CD8-positive, alpha-beta memory T cell (primary cell): ENCODE measurements at places on chromosomes 12 and 14. TPM values are rescaled to one million over a fixed set of nuclear protein-coding genes. Genes with fewer than 3 reads are reported as not detected.

GRCh38 chr14:106269451-106270204, 743.2 kb downstream of the TMEM121 start:
- no peak for DNase-seq

- no peak for DNase-seq
Measured at GRCh38 chr12:29198901-29199300, 49.8 kb downstream of the FAR2 start.

The TPI1 gene
- total RNA-seq = 1,374 TPM

- no peak for DNase-seq
Measured at GRCh38 chr12:110337912-110338710, 57.1 kb downstream of the ATP2A2 start.

DNA sequence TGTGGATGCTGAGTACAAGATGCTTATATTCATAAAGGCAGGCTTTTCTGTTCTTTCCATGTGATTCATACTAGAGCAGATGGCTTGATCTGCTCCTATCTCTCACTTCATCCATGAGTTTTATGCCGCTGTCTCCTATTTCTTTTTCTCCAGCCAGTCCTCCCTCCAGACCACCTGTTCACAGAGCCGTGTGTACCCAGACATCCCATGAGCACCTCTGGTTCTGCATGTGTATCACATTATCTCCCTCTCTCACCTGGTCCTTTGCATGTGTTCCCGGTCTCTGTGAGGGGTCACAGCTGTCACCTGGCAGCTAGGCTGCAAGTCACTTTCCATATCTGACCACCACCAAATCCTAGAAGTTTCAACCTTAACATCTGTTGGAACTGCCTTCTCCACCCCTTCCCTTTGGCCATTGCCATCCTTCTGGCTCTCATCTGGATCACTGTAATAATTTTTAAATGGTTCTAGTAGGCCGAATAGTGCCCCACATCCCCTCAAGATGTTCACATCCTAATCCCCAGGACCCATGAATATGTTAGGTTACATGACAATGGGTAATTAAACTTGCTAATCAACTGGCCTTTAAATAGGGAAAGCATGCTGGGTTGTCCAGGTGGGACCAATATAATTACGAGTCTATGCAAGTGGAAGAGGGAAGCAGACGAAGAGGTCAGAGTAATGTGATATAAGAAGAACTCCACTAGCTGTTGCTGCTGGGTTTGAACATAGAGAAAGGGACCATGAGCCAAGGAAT, 168.1 kb downstream of the SNAPC1 start:
- DNase-seq = no peak

GRCh38 chr12:65306366-65307168, 28.1 kb downstream of the MSRB3 start:
- DNase-seq = no peak

- peak; percentile 57 for DNase-seq
Measured at GRCh38 chr12:14995583-14996425, 23.0 kb downstream of the PDE6H start.

GRCh38 chr12:66296176-66296683, 6.1 kb upstream of the HELB start:
- no peak for DNase-seq

- DNase-seq = peak; percentile 29
Measured at GRCh38 chr14:69335371-69335771, 62.7 kb downstream of the ERH start.

DNA sequence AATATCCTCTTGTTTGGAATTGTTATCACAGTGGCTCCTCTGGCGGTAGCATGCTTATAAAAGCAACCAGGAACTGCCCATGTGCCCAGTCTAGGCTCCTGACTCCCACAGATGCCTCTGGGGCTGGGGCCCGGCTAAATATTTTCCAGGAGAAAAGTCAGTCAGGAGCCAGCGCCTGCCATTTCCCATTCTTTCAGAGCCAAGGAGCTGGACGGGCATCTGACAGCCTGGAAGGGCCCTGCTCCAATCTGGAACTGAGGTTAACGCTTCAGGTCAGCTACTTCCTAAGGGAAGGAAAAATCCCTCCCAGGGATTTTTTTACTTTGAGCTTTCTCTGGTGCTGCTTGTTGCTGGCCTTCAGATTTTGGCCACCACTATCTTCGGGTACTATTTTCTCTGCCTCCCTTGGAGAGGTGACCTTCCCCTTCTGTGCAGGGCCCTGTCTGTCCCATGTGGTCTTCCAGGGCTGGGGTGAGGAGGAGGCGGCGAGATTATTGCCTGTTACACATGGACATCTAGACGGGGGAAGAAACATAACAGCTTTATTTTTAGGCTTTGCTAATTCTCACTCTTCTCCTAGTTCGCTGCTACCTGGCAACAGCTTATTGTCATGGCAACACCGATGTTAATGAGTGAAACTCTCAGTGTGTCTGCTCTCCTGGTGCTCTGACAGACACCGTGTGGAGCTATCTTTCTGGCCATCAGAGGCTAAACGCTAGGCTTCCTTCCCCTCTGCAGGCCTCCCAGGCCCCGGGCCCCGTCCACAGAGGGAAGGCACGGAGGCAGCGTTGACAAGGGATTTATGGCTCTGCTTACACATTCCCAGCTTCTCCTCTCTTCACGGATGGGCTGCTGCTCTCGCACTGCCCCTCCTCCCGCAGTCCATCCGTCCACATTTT, 160.4 kb downstream of the CACNA1C start:
- DNase-seq = no peak

DNA sequence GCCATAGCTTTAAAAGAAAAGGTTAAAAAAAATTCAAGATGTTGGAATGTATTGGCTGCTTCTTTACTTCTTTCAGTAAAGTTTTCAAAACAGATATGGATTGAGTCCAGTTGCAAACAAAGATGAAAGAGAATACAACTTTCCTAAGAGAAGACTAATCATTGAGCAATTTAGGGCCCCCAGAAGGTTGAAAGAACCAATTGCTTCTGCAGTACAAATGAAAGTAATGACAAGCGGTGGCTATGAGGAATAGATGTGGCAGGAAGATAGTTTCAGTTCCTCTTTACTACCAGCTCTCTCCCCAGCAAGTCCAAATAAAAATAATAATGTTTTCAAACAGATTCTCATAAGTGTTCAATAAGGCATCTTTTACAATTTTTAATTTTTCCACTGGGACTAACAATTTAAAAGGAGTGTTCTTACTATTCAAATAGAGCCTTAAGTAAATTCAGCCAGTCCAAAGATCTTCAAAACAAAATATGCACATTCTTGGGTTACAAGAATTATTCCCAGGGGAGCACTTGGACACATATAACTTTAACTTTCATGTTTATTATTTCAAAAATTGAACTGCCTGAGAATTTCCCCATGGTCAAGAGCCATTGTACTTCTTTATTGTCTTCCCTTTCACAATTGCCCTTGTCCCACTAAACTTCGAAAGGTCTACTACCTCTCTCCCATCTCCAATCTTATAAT, 62.3 kb upstream of the PPP1R12A start:
- DNase-seq = no peak

The KRT5 gene
- total RNA-seq = not detected

- DNase-seq = no peak
Measured at GRCh38 chr14:37122288-37122687, 50.1 kb downstream of the SLC25A21 start.

DNA sequence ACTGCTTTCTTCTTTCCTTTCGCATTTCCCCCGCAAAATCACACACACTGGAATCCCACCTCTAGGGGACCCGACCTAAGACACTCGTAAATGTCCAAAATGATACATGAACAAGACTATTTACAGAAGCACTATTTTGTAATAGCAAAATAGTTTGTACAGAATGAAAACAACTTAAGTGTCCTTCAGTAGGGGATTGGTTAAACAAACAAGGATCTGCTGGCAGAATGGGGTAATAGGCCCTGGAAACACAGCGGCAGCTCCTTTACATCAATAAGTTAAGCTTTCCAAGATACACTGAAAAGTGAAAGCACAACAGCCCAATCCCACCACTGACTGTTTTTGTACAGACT, 48.8 kb downstream of the LTBP2 start:
- DNase-seq = no peak

DNA sequence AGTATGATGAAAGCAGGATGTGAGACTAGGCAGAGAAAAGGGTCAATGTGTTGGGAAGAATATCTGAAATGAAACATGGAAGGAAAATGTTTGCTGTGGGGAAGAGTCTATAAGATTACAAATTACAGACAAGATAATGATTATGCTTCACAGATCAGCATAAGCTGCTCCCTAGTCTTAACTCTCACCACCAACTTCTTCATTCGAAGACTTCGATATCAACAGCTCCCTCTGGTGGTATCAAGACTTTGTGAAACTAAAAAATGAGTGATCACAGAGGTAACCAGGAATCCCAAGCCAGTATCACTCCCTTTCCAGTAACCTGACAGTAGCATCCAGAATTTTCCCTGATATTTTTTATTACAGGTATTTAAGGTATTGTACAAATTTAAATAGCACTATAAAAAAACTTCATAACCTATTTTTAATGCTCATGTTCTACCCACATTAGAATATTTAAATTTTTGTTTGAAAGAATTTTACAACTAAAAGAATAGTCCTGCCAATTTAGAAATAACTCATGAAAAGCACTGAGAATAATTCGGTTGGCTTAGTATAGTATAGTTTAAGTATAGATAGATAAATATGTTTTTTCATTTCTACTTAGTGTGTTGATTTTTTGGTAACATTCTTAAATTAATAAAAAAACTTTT, 84.4 kb downstream of the C2CD5 start:
- no peak for DNase-seq
